ENCODE measurements at places on chromosomes 12 and 14. TPM values are rescaled to one million over a fixed set of nuclear protein-coding genes. Genes with fewer than 3 reads are reported as not detected.

The ACACB gene
- total RNA-seq = 3.9 TPM

The CLEC4A gene
- total RNA-seq = 0.86 TPM

The FOXG1 gene
- total RNA-seq = not detected

The GSC gene
- total RNA-seq = not detected

The DAO gene
- total RNA-seq = not detected

Measured in endothelial cell of umbilical vein (primary cell).